ENCODE measurements at places on chromosomes 3 and 15. TPM values are rescaled to one million over a fixed set of nuclear protein-coding genes. Genes with fewer than 3 reads are reported as not detected.

Gene FBXW12
- not detected for total RNA-seq

- no peak for DNase-seq
These were observed 53.1 kb downstream of the MCF2L2 start for GRCh38 chr3:183375337-183375736.

GRCh38 chr3:173045770-173046382, 95.2 kb downstream of the SPATA16 start:
- DNase-seq, result peak; percentile 31

DNA sequence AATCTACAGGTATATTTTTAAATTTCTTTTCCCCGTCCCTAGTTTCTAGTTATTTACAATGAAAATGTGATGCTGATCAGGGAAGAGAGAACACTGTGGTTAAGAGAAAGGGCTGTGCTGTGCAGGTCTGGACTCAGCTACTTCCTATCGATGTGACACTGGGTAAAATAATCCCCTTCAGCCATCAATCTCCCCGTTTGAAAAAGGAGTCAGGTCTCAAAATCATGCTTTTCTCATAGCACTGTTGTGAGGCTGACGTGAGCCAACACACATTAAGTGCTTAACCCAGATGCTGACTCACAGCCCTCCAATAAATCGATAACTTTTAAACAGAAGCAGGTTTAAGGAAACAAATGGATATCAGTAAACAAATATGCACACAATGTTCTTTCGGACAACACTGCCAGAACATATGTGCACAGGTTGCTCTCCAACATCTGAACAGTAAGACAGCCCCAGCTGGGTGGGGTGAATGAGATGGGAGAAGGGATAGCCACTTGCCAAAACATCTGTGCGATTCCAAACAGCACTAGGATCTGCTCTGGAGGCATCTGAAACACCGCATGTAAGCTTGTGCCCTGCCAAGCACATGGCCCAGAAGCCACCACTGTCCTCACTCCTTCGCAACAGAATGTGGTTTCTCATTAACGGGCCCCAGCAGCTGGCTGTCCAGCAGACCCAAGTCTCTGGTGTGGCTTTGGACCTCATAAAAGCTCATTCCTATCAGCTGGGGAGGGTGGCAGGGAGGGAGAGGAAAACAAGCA, 143.2 kb upstream of the PRICKLE2 start:
- no peak for DNase-seq

DNA sequence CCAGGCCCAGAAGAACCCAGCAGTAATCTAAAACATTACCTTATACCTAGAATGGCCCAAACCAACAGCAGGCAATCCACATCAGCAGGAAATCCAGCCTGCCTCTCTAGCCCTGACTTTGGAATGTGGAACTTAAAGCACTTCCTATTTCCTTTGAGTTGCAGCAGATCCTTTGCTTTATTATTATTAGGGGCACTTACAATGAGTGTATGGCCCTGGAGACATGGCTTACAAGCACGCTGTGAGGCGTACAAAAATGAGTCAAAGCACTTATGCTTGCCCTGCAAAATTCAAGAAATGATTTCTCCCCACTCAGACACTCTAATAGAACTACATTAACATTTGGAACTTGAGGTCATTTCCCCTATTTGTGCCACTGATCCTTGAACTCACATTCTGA, 9.5 kb upstream of the KNSTRN start:
- no peak for DNase-seq
